AG04449 (cell line): ENCODE measurements at places on chromosomes 6 and 20.

DNA sequence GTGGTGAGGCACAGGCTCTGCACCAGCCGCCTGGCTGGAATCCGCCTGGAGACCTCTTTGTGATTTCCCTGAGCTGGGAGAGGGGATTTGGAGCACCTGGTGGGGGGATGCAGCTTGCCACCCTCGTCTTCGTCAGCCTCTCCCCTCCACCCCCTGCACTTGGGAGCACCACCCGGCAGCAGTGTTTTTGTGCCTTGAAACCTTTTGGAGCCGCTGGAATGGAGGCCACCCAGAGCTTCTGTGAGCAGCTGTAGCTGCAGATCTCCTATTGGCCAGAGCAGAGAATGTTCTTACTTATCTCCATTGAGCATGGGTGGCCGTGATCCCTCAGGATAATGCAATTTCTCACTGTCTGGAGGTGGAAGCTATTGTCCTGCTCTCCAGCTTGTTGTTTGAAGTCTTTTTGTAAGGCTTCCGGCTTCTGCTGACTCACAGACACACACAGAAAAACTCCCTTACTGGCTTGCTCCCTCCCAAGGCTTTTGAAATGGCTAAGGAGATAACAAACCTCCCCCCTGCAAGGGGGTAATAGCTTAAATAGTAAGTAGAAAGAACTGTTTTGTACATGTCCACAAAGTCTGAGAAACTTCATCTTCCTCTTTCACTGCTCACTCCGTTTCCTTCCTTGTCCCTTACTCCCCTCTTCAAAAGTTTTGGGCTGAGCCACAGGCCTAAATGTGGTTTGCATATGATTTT lies 271.2 kb downstream of the PRL start:
- no peak for DNase-seq

GRCh38 chr6:137738931-137739504 lies 128.0 kb upstream of the TNFAIP3 start:
- DNase-seq: no peak

GRCh38 chr6:108661982-108662381 lies 101.3 kb downstream of the FOXO3 start:
- no peak for DNase-seq

DNA sequence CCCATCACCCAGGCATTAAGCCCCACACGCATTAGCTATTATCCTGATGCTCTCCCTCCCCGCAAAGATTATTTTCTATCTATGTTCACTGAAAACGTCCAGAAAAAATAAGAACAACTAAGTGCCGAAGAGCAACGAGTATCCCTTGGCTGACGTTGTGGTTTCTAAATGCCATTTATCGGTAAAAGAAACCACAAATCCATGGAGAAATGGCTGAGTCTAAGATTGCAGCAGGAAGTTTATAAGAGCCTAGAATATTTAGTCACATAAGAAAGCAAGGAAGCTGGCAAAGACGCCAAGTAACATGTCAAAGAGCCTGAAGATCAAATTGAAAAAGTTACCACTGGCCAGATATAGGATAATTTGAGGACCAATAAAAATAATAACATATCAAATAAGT lies 18.1 kb upstream of the NOX3 start:
- DNase-seq: no peak

- no peak for DNase-seq
Measured at GRCh38 chr20:61558726-61559125, 306.7 kb downstream of the CDH4 start.

GRCh38 chr6:153312634-153313033 lies 181.6 kb upstream of the RGS17 start:
- no peak for DNase-seq

- DNase-seq: no peak
Measured at GRCh38 chr6:14857501-14857900, 388.4 kb upstream of the JARID2 start.

DNA sequence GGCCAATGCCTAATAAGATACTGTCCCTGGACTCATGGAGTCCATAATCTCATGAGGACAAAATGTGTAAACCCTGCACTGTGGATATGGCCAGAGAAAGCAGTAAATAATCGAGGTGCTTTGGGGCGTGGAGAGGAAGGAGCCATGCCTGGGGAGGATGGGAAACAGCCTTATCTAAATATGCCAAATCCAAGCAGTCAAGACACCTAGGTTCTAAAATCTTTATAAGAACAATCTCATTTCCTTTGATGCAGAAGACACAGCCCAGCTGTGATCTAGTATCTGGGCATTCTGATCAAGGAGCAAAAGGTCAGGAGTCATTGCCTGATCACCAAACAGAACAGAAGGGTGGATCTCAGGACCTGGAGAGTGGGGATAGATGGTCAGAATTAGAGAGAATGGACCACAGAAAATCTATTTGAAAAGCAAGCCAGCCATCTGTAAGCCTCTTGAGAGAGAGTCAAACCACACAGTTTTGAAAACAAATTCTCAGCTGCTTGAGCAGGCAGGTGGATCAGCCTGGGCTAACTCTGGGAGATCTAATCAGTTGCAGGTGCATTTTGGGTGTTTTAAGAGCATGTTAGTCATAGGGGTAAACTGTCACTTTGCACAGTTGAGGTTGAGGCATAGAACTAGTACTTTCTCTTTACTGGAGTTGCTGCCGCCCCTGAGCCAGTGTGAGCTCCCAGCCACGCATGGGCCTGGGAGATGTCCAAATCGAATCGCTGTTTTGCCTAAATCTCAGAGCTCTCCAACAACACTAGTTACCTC lies 130.8 kb upstream of the TNFAIP3 start:
- DNase-seq: no peak

- no peak for DNase-seq
Measured at GRCh38 chr6:34616227-34616585, 60.1 kb upstream of the SPDEF start.

GRCh38 chr6:46381057-46381456 lies 110.2 kb downstream of the RCAN2 start:
- DNase-seq: no peak

- DNase-seq: no peak
Measured at GRCh38 chr6:16712255-16712930, 48.9 kb downstream of the ATXN1 start.

DNA sequence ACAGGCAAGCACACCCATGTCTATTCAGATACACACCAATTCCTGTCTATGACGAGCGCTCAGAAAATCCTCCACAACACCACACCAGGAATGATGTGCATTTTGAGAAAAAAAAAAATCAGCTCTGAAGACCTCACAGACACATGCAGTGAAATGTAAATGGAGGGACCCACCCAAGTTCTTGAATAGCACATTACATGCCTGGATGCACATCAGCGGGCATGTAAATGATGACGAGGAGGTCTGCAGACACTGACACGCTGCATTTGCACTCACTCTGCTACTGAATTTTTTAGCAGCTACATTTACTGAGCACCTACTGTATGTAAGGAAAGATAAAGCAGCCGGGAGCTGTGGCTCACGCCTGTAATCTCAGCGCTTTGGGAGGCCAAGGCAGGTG lies 14.7 kb downstream of the NRSN2 start:
- DNase-seq: no peak

- DNase-seq: no peak
Measured at GRCh38 chr6:157638779-157639178, 184.3 kb upstream of the SNX9 start.

DNA sequence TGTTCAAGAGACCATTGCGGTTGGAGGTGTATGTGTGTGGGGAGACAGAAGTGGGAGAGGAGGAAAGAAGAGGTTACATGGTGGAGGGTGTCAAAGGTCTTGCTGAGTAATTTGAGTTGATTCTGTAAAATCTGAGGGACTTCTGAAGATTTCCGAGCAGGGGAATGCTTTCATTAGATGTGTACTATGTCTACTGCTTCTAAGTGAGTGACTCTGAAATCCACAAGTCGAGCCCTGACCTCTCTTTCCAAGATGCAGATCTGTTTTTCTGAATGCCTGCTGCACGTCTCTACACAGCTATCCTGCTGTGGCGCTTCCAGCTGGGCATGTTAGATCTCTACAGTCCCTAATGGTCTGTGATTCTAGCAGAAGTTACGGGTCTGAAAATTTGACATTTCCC lies 209.8 kb downstream of the ATXN1 start:
- DNase-seq: no peak

- DNase-seq: no peak
Measured at GRCh38 chr20:63183422-63184146, 32.3 kb downstream of the YTHDF1 start.

- no peak for DNase-seq
Measured at GRCh38 chr20:44701118-44701857, 13.9 kb upstream of the CCN5 start.

DNA sequence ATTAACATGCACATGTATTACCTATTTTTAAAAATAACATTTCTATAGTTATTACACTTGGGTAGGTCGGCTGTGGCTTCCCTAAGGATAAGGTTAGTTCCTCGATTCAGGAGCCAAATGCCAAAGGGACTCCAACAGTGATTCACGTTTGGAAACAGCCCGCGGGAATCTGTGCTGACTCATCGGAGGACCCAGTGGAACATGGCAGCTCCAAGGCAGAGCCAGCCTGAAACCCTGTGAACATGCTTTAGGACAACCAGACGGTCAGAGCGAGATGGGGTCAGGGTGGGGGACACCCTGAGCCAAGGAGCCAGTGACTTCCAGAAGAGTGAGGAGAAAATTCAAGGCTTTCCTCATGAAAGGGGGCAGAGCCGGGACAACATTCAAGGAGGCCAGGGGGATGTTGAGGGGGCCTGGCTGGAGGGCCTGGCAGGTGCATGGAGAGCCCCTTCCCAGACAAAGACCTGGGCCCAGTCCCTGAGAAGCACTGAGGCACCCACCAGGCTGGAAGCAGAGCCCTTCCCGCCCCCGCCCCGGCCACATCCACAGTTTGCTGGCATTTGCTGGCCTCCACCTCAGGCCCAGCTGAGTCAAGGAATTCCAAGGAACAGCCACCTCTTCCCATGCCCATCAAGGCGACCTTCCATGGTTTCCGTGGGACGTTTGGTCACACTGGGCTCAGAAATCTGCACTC lies 133.2 kb downstream of the SNX5 start:
- no peak for DNase-seq

DNA sequence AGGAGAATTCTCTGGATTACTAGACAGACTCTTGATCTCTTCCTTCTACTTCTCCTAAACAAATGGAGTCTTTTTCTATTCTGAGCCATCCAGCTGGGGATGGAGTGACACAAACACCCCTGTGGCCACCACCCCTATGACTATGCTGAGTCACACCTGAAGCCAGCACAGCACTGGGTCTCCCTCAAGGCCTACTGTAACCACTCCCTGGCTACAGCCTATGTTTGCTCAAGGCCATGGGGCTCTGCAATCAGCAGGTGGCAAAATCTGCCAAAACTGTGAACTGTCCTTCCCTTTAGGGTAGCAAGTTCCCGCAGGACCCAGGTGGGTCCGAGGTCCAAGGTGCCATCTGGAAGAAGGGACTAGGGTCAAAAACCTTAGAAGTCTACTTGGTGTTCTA lies 132.3 kb downstream of the TINAG start:
- DNase-seq: no peak

DNA sequence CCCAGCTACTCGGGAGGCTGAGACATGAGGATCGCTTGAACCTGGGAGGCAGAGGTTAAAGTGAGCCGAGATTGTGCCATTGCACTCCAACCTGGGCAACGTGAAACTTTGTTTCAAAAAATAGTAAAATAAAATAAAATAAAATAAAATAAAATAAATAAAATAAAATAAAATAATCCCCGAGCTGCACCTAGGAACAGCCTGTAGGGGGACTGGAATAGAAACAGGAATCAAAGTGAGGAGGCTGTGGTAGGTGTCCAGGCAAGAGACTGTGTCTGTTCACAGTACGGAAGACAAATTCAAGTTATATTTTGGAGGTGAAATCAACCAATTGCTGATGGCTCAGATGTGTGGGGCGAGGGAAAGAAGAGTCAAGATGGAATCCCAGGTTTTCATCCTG lies 86.2 kb downstream of the KCNB1 start:
- no peak for DNase-seq

DNA sequence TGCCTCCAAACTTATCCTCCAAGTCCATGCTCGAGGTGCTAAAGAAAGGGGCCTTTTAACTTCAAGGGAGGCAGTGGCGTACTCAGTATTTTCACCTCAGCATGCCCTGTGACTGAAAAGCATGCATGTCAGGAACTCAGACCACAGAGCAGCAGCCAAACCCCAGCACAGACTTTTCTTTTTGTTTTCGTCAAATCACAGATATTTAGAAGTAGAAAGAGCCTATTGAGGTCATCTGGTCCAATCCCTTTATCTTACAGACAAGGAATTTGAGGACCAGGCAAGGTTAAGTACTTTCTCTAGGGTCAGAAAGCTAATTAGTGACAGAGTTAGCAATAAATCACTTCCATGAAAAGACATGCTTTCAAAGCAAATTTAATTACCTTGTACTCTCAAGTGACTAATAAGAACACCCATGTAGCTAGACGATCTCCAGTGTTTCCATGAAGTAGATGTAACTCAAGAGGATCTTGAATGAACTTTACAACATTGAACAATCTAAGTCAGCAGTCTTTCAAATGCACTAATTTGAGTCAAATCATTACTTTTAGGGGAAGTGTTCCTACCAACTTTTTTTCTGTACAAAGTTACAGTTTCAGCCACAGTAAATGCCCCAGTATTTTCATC lies 35.9 kb downstream of the MOXD1 start:
- DNase-seq: no peak

GRCh38 chr6:89281779-89282246 lies 33.3 kb downstream of the GABRR2 start:
- DNase-seq: no peak

DNA sequence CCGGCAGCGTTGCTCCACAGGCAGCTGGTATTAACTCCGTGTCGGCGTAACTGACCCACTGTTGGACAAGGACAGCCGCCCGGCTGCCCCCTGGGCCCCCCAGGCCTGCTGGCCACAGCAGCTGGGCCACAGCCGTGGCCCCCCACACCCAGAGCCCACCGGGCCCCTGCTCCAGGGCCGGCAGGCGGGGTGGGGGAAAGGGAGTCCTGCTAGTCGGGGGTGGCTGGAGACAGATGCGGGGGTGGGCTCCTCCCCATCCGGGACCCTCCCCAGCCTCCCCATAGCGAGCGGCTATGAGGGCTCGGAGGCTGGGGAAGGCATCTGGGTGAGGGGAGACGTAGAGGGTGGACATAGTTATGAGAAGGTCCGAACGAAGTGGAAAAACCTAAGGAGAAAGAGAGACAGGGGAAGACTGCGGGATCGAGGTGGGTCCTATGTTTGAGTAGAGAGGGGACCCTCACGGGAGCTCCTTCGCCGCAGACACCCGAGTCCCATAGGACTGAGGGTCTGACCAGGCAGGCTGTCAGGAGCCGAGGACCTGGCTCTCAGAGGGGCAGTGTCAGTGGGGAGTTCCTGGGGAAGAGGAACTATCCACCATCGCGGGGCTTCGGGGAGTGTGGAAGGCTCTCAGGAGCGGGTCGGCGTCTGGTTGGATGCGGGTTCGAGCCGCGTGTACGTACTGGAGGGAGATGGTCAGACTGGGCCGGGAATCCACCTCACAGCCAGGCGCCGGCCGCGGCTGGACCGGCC lies 511 bp downstream of the VARS1 start:
- DNase-seq: no peak

- DNase-seq: no peak
Measured at GRCh38 chr20:62776692-62777527, 19.4 kb upstream of the MRGBP start.

GRCh38 chr6:88145298-88145963 lies 20.7 kb downstream of the CNR1 start:
- no peak for DNase-seq
